ENCODE measurements at places on chromosomes 12 and 14. TPM values are rescaled to one million over a fixed set of nuclear protein-coding genes. Genes with fewer than 3 reads are reported as not detected.
A peak's percentile ranks its signal among the peaks of the same experiment; 100 is the strongest.

GRCh38 chr12:112252184-112252583 lies 126.8 kb downstream of the TRAFD1 start:
- DNase-seq = no peak

GRCh38 chr14:75615200-75615599 lies 36.8 kb downstream of the FLVCR2 start:
- DNase-seq = no peak

DNA sequence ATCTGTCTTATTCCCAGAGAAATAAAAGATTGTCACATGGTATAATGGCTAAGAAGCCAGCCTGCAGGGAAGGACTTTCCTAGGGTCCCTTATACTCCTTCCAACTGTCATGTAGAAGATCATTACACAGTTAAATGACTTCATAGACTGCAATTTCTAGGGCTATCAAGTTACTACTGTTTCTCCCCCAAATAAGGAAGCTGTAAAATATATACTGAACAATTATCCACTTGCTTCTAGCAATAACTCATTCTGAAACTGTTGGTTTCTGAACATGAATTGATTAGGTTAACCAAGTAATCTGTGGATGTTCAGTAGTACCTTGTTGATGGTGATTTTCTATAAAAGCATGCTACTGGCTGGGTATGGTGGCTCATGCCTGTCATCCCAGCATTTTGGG lies 44.6 kb downstream of the A2ML1 start:
- DNase-seq = no peak

GRCh38 chr12:100995771-100996170 lies 201.2 kb downstream of the ANO4 start:
- no peak for DNase-seq

GRCh38 chr12:10884086-10884725 lies at the start of gene PRH1:
Gene PRH1 (minus strand): TSS chr12:10884255. CDS start chr12:10884217, 38 bp downstream.
- DNase-seq = no peak

DNA sequence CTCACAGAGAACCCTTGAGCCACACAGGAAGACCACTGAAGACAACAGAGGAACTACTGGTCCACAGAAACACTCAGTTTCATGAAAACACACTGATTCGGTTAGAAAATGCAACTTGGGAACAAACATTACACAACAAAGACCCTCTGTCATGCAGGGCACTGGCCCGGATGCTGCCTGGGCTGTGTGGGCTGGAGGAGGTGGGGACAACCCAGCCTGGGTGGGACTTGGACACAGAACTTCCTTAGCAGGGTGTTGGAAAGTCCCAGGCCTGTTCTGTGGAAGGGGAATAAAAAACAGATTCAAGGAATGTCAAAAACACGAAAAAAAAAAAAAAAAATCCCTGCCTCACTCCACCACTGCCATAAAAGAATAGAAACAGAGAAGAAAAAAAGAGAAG lies 181.0 kb downstream of the MON2 start:
- DNase-seq = no peak

GRCh38 chr14:67331368-67332125 lies 28.1 kb downstream of the ATP6V1D start:
- no peak for DNase-seq

The IAPP gene
- not detected for polyA plus RNA-seq

The PPP2R5C gene
- 95.6 TPM for polyA plus RNA-seq

The MON2 gene
- polyA plus RNA-seq = 59.9 TPM

The TMCC3 gene
- 40.0 TPM for polyA plus RNA-seq

DNA sequence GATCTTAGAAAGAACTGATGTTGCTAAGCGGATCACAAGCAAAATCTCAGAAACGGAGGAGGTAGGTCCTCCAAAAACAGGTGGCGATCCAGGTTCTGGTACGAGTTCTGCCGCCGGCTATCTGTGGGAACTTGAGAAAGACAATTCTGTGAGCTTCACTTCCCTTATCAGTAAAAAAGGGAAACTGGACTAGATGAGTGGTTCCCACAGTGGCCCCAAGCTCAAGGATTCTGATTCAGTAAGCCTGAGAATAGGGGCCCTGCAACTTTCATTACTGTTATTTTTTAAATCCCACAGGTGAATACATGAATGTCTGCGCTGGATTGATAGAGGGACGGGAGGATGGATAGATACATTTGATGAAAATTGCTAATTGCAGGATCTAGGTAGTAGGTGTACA lies 160.2 kb downstream of the PPM1H start:
- no peak for DNase-seq

- DNase-seq = no peak
Measured at GRCh38 chr14:100832311-100832960, 6.5 kb downstream of the MEG3 start.

The CD69 gene
- polyA plus RNA-seq = 1.7 TPM

DNA sequence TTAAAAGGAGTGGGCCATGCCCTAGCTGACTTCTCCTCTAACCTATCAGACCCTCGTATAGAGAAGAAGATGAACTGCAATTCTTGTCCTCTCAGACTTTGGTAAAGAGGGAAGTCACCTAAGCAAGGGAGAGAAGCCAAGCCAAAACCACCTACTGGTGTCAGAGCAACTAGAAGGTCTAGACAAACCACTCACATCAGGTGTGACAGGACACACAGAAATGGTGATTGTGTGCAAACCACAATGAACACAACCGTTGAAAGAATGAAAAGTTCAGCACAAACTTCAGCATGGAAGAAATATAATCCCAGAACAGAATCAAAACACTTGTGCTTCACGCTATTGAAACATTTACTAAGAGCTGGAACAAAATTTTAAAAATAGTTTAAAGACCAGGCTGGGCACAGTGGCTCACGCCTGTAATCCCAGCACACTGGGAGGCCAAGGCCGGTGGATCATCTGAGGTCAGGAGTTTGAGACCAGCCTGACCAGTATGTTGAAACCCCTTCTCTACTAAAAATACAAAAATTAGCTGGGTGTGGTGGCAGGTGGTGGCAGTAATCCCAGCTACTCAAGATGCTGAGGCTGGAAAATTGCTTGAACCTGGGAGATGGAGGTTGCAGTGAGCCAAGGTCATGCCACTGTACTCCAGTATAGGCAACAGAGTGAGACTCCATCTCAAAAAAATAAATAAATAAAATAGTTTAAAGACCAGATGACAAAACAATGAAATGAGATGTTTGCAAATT lies 56.2 kb upstream of the NTF3 start:
- no peak for DNase-seq

- no peak for DNase-seq
Measured at GRCh38 chr14:65033181-65033580, 46.5 kb downstream of the FNTB start.

The FICD gene
- polyA plus RNA-seq = 4.3 TPM

The KRT75 gene
- not detected for polyA plus RNA-seq

GRCh38 chr14:100834794-100835547 lies 9.1 kb downstream of the MEG3 start:
- DNase-seq = no peak

DNA sequence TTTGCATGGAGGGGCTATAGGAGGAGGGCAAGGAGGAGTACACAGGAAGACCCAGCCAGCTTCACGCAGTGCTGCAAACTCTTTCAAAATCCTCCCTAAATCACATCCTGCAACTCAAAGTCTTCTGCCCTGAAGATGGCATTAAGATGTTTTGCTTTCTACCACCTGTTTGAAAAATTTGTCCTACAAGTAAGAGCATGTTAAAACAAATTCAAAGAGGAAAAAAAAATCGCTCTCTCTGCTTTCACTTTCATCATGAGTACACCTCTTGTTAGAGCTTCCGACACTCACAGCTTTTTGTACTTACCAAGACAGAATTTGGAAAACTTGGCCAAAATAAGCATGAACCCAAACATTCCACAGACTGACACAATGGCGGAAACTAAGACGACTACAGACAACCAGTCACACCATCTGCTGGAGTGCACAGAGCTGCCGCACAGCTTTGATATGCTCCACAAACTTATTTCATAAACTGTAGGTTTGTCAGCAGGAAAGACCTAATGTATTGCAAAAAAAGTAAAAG lies 21.3 kb downstream of the GCH1 start:
- DNase-seq = peak; percentile 38

The ASPG gene
- 8.9 TPM for polyA plus RNA-seq

- no peak for DNase-seq
Measured at GRCh38 chr12:114269153-114269552, 136.8 kb downstream of the TBX5 start.

The FBXO21 gene
- polyA plus RNA-seq = 65.2 TPM

GRCh38 chr14:51612449-51612848 lies 39.3 kb upstream of the FRMD6 start:
- DNase-seq = no peak

The TTC9 gene
- polyA plus RNA-seq = 3.8 TPM

The MYL2 gene
- not detected for polyA plus RNA-seq

GRCh38 chr12:8590842-8591545 lies 21.7 kb downstream of the AICDA start:
- DNase-seq = no peak

GRCh38 chr14:101064718-101065117 lies 161.2 kb upstream of the RTL1 start:
- DNase-seq = no peak

The VWF gene
- 19.3 TPM for polyA plus RNA-seq

- DNase-seq = no peak
Measured at GRCh38 chr12:67501362-67501761, 147.2 kb upstream of the DYRK2 start.

DNA sequence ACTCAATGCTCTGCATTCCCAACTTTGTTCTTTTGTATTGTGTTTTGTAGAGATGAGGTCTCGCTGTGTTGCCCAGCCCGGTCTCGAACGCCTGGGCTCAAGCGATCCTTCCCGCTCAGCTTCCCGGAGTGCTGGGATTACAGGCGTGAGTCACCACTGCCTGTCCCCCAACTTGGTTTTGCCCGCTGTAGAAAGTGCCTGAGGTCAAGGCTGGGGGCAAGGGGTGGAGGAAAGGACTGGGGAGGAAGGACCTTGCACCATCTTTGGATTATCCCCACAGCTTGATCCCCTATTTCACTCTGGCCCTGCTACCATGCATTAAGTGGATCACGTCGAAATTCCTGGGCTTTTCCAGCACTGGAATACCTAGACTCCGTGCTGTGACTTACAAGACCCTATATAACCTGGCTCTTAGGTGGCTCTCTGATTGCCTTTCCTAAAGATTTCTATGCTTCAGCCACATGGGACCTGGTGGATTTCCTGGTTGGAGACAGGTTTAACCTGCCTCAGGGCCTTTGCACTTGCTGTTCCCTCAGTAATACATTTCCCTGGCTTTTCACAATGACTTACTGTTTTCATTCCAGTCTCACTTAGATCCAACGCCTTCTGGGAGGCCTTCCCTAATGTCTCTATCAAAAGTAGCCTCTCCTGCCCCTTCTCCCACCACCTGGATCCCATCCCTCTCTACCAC lies 608 bp upstream of the PIANP start:
- DNase-seq = no peak

DNA sequence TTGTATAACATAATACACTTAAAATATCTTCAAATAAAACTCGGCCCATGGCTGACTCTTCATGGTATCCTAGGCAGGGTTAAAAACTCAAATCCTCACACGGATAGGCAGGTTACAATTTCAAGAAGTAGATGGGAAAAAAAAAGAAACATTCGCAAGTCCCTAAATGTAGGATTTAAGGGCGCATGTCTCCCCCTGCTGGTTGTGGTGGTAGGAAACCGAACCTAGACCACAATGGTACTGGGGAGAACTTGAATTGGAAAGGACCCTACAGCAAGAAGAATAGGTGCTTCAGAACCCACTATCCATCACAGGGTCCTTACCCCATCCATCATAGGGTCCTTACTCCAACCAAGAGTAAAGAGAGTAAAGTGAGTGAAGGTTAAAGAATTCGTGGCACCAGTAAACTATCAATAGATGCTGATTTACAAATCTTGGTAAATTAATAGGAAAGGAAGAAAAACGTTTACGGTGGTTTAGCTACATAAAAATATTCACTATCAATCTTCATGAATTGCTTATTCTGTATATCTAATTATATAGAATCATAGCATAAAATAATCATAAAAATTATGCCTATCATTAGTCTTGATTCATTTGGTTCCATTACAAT lies 3.3 kb upstream of the CIPC start:
- DNase-seq = no peak

- DNase-seq = peak; percentile 52
Measured at GRCh38 chr12:63294327-63294632, 143.3 kb upstream of the AVPR1A start.

The GON7 gene
- 19.6 TPM for polyA plus RNA-seq

The IL31 gene
- not detected for polyA plus RNA-seq

GRCh38 chr12:79098530-79098929 lies 234.0 kb downstream of the SYT1 start:
- DNase-seq = no peak

The AMDHD1 gene
- 1.5 TPM for polyA plus RNA-seq

GRCh38 chr12:40224439-40225291 lies at the start of gene LRRK2:
Gene LRRK2 (plus strand): TSS chr12:40224997. CDS start chr12:40225132, 135 bp downstream.
- peak; percentile 53 for DNase-seq

DNA sequence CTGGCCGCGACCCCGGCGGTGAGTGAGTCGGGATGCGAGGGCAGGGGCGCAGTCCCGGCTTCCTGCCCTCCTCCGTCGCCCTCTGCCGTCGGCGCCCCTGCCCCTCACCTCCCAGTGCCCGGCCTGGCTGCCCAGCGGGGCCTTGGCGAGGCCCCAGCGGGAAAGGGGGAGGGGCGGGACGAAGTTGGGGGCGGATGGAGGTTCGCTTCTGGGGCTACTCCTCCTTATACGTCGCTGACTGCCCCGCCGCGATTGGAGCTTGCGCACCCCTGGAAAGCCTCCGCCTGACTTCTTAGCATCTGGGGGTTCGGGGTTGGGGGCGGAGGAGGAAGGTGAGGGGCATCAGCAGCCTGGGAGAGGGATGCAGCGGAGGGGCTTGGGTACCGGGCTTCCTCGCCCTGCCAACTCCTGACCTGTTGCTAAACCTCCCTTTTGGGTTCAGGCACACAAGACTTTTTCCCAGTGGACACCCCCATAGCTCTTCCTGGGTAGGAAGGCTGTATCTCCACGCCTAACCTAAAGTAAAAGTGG lies 406 bp downstream of the TMEM263 start:
- peak; percentile 52 for DNase-seq

DNA sequence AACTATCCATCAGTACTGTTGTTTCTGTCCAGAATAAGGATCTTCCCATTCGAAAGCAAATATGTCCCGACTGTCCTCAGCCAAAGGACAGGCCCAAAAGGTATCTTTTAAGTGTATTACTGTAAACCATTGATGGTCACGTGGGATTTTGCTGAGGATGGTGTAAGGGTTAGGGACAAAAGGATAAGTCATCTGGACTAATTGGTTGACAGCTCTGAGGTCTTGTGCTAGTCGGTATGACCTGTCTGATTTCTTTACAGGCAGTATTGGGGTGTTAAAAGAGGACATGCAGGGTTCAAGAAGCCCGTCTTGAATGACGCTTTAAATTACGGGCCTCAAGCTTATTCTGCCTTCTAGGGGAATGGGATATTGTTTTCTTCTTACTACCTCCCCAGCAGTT lies 24.4 kb downstream of the CLEC2A start:
- DNase-seq = no peak

The ANO2 gene
- polyA plus RNA-seq = 3.8 TPM

The OR4E2 gene
- polyA plus RNA-seq = not detected

The VCPKMT gene
- polyA plus RNA-seq = 14.7 TPM

The MGAT4C gene
- 7.2 TPM for polyA plus RNA-seq

DNA sequence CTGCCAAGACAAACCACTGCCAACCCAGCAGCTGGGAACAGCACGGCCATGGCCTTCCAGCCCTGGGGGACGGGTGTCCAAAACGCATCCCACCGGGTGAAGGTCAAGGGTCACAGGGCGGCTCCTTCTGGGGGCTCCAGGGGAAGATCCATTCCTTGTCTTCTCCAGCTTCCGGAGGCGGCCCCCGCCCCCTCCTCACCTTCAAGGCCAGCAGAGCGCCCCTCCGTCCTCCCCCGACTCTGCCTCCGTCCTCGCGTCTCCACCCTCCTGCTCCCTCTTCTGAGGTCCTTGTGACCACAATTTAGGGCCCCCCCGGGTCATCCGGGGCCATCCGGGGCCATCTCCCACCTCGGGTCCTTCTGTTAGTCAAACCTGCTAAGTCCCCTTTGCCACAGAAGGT lies 3.9 kb upstream of the NUDT14 start:
- no peak for DNase-seq

The SLCO1B1 gene
- polyA plus RNA-seq = not detected

All from left renal pelvis (tissue), 4 donors.